ENCODE measurements at places on chromosomes 7 and 10.

DNA sequence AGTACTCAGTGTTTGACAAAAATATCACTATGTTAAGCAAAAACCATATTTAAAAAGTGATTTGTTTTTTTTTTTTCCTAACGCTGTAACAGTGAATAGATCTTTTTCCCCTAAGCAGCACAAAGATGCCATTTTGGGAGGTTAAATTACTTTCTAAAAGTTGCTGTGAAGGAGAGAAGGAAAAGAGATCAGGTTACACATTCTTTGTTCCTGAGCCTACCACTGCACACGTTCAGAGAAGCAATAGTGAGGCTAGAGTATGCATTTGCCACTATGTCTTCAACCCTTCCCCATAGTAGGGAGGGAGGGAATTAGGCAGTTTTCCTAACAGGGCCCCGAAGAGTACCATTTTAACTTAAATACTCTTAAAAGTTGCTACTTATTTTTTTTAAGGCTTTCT, 38.9 kb downstream of the BMPR1A start:
- DNase-seq, result peak; percentile 80

DNA sequence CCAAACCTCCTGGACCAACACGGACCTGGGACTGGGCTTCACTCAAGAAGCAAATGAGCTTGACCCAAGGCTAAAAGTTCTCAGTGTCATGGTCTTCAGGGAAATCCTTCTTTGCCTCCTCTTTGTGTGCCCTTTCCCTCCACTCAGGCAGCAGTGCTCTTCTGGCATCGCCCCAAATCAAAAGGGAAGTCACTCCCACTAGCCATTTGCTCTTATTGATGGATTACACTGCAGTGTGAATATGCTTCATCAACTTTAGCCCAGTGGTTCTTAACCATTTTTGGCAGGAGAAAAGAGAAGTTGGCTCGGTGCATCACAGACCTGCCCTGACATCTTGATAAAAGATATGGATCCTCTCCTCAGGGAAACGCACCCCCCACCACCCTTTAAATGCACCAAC, 19.2 kb upstream of the IKZF1 start:
- DNase-seq, result no peak

- DNase-seq, result no peak
These were observed 133.2 kb upstream of the TCF7L2 start for GRCh38 chr10:112816891-112817290.

GRCh38 chr7:155409980-155410379, 47.9 kb upstream of the EN2 start:
- no peak for DNase-seq

GRCh38 chr7:91517201-91517785, 253.1 kb downstream of the FZD1 start:
- DNase-seq, result no peak

Measured in EL (cell line).